Thymus (tissue), 14 donors: ENCODE measurements at places on chromosomes 4 and X. TPM values are rescaled to one million over a fixed set of nuclear protein-coding genes. Genes with fewer than 3 reads are reported as not detected.

GRCh38 chrX:100685997-100686305, 42.0 kb downstream of the SRPX2 start:
- H3K27ac ChIP-seq = no peak overlapping the region
- no peaks in the 10 kb centered on the region for H3K36me3 ChIP-seq
- H3K4me1 ChIP-seq = no peaks in the 10 kb centered on the region
- no peak overlapping the region for H3K4me3 ChIP-seq
- no peak for DNase-seq
- H3K27me3 ChIP-seq = no peaks in the 10 kb centered on the region

DNA sequence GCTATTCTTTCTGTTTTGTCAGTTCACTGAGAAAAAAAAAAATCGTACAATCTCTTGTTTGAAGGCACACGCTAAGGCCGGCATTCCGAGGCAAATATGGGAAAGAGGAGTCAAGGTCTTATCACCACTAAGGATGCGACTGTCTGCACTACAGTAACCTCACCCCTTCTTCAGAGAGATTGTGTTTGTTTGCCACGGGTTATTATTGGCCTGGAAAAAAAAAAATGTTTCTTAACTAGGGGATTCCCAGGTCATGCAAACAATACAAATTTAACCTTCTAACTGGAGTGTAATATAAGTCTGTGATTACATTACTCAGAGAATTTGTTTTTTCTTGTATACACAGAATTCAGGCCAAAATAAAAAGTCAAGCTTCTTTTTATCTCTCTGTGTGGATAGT, 168.3 kb downstream of the TMA16 start:
- DNase-seq = no peak
- H3K4me1 ChIP-seq = no peaks in the 10 kb centered on the region
- no peak overlapping the region for H3K27ac ChIP-seq
- H3K27me3 ChIP-seq = no peaks in the 10 kb centered on the region
- H3K4me3 ChIP-seq = no peak overlapping the region
- no peaks in the 10 kb centered on the region for H3K36me3 ChIP-seq

The FGD1 gene
- polyA plus RNA-seq = 0.98 TPM

GRCh38 chrX:25198891-25199290, 183.1 kb upstream of the ARX start:
- H3K27ac ChIP-seq = no peak overlapping the region
- no peak overlapping the region for H3K4me3 ChIP-seq
- H3K4me1 ChIP-seq = no peaks in the 10 kb centered on the region
- no peak for DNase-seq

The GASK1B gene
- 3.5 TPM for polyA plus RNA-seq

DNA sequence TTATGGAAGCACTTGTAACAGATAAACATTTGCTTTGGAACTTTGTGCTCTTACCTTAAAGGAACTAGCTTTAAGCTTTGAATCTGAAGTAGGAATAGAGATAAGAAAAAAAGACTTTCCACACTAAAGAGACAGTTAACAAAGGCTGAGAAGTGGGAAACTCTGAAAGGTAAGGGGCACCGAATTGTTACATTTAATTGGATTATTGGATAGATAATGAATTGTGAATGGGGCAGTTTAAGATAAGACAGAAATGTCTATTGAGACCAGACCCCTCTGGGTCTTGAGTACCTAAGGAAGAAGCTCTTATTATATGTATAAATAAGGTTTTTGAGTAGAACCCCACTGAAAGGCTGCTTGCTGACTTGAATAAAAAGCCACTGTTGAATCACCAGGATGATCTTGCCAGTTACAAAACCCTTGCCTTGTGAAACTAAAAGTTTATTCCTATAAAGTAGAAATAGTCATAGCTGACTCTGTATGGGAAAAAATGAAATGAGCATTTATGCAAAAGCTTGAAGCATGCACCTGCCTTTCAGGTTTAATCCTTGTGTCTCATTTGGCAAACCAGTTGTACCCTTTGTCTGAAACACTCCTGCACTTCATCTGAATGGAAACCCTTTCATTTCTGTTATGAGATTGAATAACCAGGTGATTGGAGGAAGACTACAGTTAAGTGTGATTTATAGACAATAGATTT, 423.2 kb downstream of the RPA4 start:
- DNase-seq = no peak
- no peaks in the 10 kb centered on the region for H3K36me3 ChIP-seq
- H3K27me3 ChIP-seq = no peaks in the 10 kb centered on the region
- H3K27ac ChIP-seq = no peak overlapping the region
- no peak overlapping the region for H3K4me3 ChIP-seq

DNA sequence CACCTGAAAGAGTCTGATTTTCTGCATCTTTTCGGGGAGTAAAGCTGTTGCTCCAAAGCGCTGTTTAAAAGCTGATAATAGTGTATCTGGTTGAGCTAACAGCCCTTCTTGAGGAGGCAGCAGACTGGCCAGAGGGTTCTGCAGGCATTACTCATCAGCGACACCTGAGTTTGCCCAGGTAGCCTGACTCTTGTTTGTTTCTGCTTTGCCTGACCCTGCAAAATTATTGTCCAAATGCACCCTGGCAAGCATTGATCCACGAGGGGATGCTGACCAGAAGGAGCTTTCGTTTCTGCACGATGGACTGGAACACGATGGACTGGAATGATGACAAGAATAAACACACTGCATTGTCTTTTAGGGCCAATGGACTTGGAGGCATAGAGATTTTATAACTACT, 6.2 kb downstream of the CD99 start:
- H3K4me1 ChIP-seq = peaks cover 44% of the 10 kb centered on the region
- DNase-seq = no peak
- H3K27ac ChIP-seq = peak overlapping the region; percentile 95
- H3K36me3 ChIP-seq = peaks cover 58% of the 10 kb centered on the region
- peak overlapping the region; percentile 97 for H3K4me3 ChIP-seq
- no peaks in the 10 kb centered on the region for H3K27me3 ChIP-seq

- no peak overlapping the region for H3K4me3 ChIP-seq
- no peak for DNase-seq
- H3K27ac ChIP-seq = no peak overlapping the region
- no peaks in the 10 kb centered on the region for H3K4me1 ChIP-seq
- H3K36me3 ChIP-seq = no peaks in the 10 kb centered on the region
Observed at GRCh38 chrX:118189000-118189399, 72.4 kb upstream of the KLHL13 start.

DNA sequence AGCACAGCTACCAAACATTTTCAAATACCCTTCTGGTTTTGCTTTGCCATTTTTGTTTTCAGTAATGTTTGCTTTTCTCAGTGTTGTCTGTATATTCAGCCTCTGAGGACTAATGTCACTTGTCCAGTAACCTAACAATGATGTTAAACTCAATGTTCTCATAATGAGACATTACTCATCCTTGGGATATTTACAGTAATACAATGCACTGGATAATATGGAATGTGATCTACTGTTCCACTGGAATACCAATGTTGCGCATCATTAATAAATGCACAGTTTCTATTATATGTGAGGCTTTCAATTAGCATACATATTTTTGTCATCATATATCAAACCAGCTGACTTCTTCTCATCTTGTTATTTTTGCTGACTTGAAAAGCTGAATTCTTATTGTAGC, 259.1 kb downstream of the SH2D1A start:
- H3K4me3 ChIP-seq = no peak overlapping the region
- no peak overlapping the region for H3K27ac ChIP-seq
- no peaks in the 10 kb centered on the region for H3K36me3 ChIP-seq
- no peaks in the 10 kb centered on the region for H3K4me1 ChIP-seq
- DNase-seq = no peak
- no peaks in the 10 kb centered on the region for H3K27me3 ChIP-seq
